ENCODE measurements at places on chromosomes 5 and 9.

GRCh38 chr5:76657683-76658311, 34.6 kb upstream of the F2RL2 start:
- DNase-seq: no peak

DNA sequence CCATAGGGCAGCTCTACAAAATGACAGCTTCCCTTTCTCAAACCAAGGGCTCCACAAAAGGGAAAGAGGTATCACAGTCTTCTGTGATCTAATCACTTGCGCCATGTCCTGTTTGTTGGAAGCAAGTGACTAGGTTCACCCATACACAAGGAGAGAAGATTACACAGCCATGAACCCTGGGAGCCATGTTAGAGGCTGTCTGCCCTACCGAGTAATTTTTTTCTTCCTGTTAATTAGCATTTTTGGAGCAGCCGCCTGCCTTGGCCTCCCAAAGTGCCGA, 33.2 kb upstream of the GOLPH3 start:
- DNase-seq: no peak

- no peak for DNase-seq
Measured at GRCh38 chr5:129361441-129362025, 98.6 kb upstream of the ADAMTS19 start.

GRCh38 chr5:76682387-76682786, 33.5 kb upstream of the F2R start:
- no peak for DNase-seq

- DNase-seq: no peak
Measured at GRCh38 chr9:99103901-99104458, 933 bp upstream of the TGFBR1 start.

GRCh38 chr9:76561900-76562299, 102.9 kb downstream of the GCNT1 start:
- no peak for DNase-seq

GRCh38 chr9:1052365-1053281, 2.5 kb downstream of the DMRT2 start:
- no peak for DNase-seq

DNA sequence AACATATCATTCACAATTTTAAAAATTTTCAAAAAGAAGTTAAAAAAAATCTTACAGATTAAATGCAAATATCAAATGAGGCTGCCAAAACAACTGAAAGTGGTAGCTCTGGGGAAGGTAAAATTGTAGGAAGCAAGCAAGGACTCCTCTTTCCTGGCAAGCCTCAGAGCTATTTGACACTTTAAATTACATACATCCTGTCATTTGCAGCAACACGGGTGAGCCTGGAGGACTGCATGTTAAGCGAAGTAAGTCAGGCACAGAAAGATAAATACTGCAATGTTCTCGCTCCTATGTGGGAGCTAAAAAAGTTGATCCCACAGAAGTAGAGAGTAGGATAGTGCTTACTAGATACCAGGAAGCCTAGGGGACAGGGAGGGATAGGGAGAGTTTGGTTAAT, 58.0 kb downstream of the LPAR1 start:
- DNase-seq: no peak

- no peak for DNase-seq
Measured at GRCh38 chr9:23611869-23612268, 214.2 kb downstream of the ELAVL2 start.

- DNase-seq: no peak
Measured at GRCh38 chr5:119913425-119913824, 284.1 kb downstream of the FAM170A start.

DNA sequence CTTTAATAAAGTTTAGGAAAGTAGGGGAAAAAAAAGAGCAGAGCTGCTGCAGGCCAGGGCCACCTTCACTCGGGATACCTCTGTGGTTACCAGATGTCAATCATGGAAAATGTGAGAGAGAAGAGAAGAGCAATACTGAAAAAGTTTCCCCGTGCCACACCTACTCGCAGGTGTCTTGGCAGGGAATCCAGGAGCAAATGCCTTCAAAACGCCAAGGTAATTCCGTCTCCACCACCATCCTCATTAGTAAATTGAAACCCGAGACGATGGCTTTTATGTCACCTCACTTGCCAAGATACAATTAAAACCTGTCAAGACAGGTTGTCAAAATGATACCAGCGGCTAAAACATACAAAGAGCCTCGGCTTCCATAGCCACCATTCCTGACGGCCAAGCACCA, 49.7 kb downstream of the FAM81B start:
- no peak for DNase-seq

GRCh38 chr9:76756941-76757673, 7.1 kb upstream of the PCA3 start:
- no peak for DNase-seq

GRCh38 chr9:129204840-129205239, 26.8 kb upstream of the IER5L start:
- DNase-seq: no peak

DNA sequence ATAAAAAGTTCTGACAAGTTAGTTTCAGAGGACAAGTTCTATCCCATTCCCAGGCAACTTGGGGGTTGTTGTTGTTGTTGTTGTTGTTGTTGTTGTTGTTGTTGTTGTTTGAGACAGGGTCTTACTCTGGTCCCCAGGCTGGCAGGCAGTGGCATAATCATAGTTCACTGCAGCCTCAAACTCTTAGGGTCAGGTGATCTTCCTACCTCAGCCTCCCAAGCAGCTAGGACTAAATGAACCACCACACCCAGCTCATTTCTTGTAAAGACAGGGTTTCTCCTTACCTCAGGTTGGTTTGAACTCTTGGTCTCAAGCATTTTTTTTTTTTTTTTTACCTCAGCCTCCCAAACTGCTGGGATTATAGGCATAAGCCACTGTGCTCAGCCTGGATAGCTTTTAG, 15.3 kb downstream of the PPP1R2B start:
- no peak for DNase-seq

GRCh38 chr5:39092581-39093351, 18.6 kb upstream of the RICTOR start:
- DNase-seq: no peak

DNA sequence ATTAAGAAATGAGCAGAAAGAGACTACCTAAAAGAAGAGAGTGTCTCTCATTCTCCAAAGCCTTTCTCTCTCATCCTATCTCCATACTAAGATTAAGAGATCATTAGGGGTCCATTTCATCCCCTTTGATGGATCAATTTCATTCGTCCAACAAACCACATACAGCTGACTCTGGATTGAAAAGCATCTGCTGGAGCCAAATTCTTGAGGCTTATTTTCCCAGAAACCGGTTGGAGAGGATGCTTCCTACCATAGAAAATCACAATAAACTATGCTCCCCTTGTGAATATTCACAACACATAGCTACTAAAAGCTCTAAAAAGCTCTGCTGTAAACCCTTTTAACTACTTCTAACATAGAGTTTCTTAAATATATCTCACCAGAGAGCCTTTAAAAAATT, 755.0 kb upstream of the ZNF608 start:
- no peak for DNase-seq

DNA sequence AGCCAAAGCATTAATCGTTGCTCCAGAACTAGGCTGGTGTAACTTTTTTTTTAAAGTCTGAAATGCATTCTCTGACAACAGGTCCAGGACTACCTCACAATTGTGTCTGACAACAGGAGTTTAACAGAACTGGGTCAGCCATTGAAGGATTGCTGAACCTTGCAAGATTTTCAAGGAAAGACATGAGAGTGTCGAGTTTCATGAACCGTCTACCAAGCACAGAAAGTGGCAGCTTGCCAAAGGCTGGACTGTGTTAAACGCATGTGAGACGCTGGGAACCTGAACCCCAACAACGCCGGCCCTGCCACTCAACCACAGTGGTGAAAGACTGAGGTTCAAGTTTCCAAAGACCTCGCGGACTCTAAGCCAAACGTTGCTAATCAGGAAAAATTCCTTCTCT, 79.1 kb downstream of the LHFPL2 start:
- no peak for DNase-seq

DNA sequence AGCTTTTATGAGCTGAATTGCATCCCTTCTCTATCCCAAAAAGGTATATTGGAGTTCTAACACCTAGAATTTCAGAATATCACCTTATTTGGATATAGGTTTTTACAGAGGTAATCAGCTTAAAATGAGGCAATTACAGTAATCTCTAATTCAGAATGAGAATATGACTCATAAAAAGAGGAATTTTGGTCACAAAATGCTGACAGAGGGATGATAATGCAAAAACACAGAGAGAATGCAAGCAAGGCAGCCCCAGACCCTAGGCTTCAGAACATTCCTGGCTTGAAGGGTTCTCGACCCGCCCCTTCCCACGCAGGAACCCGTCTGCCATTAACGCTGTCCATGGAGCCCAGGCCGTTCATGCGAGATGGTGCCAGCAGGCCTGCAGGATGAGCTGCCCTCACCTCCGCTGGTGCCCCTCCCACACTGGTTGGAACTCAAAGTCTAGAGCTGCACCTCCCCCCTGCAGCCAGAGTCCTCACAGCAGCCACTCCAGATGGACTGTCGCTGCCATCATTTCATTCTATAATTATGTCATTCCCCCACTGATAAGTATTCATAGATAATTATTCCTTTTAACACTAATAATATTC, 1173.4 kb upstream of the ACO1 start:
- DNase-seq: no peak

DNA sequence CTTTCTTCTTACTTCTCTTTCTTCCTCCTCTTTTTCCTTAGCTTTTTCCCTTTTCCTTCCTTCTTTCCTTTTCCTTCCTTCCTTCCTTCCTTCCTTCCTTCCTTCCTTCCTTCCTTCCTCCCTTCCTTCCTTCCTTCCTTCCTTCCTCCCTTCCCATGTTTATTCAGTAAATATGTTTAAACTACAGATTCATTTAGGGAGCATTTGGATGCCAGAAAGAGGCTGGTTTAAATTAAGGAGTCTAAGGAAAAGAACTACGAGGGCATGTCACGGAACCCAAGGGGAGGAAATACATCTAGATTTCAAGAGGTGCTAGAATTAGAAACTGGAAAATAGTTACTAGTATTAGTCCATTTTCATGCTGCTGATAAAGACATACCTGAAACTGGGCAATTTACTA, 320.0 kb upstream of the ARRDC3 start:
- no peak for DNase-seq

DNA sequence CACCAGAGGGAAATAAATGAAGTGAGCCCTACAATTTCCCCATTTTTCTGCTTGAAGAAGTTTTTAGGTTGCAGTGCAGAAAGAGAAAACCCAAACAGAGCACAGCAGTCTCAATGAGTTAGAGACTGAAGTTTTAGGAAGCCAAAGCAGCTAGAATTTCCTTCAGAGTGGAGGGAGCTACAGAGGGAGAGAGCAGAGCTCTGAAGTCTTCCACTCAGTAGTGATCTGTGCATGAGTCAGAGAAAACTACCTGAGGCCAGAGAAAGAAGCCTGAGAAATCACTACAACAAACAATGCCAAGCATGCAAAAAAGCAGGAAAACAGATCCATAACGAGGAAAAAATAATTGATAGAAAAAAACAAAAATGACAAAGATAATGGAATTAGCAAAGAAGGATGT, 17.9 kb upstream of the NDUFB6 start:
- DNase-seq: no peak

- no peak for DNase-seq
Measured at GRCh38 chr5:167485061-167485774, 806.2 kb upstream of the WWC1 start.

- no peak for DNase-seq
Measured at GRCh38 chr9:122904466-122904822, 715 bp downstream of the RC3H2 start.

- no peak for DNase-seq
Measured at GRCh38 chr9:33823801-33824200, 6.8 kb downstream of the UBE2R2 start.

GRCh38 chr9:99255651-99256050, 33.6 kb downstream of the SEC61B start:
- DNase-seq: no peak

DNA sequence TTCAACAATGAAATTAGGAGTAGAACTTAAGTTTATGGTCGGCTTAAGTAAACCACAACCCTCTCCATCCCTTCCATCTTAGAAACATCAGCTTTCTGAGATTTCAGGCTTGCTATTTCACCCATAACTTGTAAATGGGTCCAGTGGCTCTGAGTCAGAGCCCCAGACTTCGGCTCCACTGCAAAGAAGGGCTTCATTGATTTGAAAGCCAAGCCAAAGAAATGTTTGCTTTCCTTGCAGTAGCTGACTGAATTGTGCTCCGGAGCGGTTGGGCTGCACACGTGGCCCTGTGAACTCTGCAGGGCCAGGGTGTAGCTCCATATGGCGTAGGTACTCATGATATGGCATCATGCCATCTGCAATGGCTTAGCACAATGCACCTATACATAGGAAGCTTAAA, 57.0 kb downstream of the NREP start:
- no peak for DNase-seq

Data from activated naive CD8-positive, alpha-beta T cell treated with anti-CD3 and anti-CD28 coated beads, Interleukin-2, amount 50 U/mL, for 16 hours (primary cell).